ENCODE measurements at places on chromosomes 3 and 15.

- DNase-seq = peak; percentile 13
These were observed 157.3 kb downstream of the ADAMTS9 start for GRCh38 chr3:64530434-64531049.

- DNase-seq = no peak
These were observed 90.5 kb downstream of the MRPL46 start for GRCh38 chr15:88376574-88377174.

- DNase-seq = peak; percentile 69
These were observed at the start of gene EOGT for GRCh38 chr3:69013253-69014021. Gene EOGT (minus strand): TSS chr3:69013684. CDS start chr3:69009846, 3,838 bp downstream.

GRCh38 chr3:102084006-102084405 lies 234.7 kb downstream of the NFKBIZ start:
- no peak for DNase-seq

GRCh38 chr3:160224256-160224655 lies 966 bp upstream of the C3orf80 start:
- DNase-seq = no peak
